ENCODE measurements at places on chromosomes 16 and 17.

- no peak for DNase-seq
These were observed 16.6 kb upstream of the ZNF469 start for GRCh38 chr16:88366032-88366703.

- no peak for DNase-seq
These were observed 10.2 kb downstream of the RSAD1 start for GRCh38 chr17:50488880-50489279.

- DNase-seq: no peak
These were observed 1.0 kb upstream of the HEXIM2 start for GRCh38 chr17:45160447-45161287.

- no peak for DNase-seq
These were observed 68.8 kb upstream of the FBXO47 start for GRCh38 chr17:39036009-39036408.

- no peak for DNase-seq
These were observed 7.7 kb upstream of the ZG16 start for GRCh38 chr16:29770250-29770929.

DNA sequence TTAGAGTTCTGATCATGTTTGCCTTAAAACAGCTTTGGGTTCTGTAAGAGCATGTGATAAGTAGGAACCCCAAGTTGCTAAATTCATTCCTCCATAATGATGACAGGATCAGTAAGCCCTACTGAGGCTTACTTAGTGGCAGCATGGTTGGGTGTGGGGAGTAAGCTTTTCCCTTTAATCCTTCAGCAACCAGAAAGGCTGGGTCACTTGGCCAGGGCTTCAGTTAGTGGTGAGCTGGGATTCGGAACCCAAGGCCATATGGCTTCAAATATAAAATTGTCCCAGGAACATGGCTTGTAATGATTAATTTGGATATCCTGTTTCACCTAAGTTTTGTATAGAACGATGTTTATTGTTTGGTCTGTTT lies 850 bp downstream of the GINS3 start:
- no peak for DNase-seq

DNA sequence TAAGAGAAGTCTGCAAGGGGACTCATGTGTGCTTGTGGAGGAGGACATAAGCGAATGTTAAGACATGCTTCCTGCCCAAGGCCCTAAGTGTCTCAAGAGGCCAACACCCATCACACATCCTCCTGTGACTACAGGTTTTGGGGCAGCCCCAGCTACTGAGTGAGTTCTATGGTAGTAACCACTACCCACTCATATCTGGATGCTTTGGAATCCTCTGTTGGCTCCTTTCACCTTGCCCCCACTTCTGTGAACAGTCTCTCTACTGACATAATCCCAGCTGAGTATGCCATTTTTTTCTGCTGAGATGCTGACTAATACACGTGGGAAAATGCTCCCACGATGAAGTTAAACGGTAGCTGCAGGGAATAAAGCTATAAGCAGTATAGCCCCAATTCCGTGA lies 153.5 kb downstream of the VPS53 start:
- peak; percentile 75 for DNase-seq

DNA sequence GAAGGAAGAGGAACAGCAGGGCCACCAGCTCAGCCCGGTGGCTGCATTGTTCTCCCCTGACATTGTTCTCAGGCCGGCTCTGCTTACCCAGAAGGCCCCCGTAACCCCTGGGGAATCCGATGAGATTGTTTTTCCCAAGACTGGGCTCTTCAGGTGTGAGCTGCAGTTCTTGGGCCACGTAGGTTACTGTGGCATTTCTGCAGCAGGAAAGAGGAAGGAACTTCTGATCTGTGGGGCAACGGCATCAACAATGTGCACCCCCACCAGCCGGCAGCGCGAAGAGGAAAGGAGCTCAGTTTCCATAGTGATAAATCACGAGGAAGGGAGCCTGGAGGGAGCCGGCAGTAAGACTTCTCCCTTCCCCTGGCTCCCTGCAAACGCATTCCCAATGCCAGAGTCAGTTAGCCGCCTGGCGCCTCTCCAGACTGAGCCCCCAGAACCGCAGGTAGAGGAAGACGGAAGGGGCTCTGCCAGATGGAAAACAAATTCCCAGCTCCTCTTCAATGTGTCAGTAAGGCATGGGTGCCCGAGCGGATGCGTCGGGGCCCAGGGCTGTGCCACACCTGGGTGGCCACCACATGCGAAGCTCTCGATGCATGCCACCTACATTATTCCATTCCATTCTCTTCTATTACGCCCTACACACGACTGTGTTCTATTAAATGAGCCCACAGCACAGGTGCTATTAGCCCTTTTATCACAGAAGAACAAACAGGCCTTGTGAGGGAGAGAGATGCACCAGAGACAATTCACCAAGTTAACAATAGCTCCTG lies 21.5 kb upstream of the PECAM1 start:
- DNase-seq: no peak

- DNase-seq: peak; percentile 43
These were observed 3.5 kb upstream of the ARMC5 start for GRCh38 chr16:31455601-31456314.

DNA sequence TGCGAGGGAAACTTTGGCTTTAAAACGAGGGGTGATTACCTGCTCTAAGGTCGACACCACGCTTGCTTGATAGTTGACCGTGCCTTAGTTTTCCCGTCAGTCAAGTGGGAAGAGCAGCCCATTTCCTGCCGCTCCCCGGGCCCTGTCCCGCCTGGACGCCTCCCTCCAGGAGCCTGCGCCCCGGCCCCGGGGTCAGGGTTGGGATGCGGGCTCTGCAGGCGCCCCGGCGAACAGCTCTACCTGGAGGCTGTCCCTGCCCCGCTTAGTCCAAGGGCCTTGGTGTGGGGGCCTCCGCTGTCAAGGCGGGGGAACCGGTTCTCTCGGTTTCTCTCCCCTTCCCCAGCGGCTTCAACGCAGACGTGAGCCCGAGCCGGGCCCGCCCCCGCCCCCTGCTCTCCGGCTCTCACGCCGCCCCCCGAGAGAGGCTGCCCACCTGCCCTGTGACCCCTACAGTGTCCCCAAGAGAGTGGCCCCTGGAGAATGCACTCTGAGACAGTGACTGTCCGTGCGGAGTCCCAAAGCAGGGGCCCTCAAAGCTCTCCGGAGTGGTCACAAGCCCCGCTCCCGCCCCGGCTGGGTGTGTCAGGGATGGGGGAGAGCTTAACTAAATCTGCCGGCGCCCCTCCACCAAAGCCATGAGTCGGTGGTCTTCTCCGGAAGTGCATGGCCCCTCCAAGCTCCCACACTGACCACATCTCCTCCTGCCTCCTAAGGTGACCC lies 117.4 kb upstream of the SMURF2 start:
- DNase-seq: no peak

GRCh38 chr16:55901566-55902217 lies 26.5 kb upstream of the CES5A start:
- no peak for DNase-seq

DNA sequence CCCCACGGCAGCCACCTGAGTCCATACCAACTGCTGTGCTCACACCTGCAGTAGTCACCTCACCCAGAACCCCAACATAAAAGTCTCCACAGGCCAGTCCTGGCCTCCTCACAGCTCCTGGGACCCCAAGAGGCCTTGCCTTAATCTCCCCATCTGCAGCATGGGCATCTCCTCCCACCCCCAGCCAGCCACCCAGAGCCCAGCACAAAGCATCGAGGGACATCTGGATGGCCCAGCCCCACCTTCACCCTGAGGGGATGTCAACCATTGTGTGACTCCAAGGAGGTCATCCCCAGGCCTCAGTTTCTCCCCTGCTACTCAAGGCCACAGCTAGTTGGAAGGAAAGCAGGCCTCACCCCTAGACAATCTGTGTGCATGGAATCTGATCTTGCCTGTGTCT lies 1775.3 kb downstream of the TP53TG3F start:
- DNase-seq: no peak

DNA sequence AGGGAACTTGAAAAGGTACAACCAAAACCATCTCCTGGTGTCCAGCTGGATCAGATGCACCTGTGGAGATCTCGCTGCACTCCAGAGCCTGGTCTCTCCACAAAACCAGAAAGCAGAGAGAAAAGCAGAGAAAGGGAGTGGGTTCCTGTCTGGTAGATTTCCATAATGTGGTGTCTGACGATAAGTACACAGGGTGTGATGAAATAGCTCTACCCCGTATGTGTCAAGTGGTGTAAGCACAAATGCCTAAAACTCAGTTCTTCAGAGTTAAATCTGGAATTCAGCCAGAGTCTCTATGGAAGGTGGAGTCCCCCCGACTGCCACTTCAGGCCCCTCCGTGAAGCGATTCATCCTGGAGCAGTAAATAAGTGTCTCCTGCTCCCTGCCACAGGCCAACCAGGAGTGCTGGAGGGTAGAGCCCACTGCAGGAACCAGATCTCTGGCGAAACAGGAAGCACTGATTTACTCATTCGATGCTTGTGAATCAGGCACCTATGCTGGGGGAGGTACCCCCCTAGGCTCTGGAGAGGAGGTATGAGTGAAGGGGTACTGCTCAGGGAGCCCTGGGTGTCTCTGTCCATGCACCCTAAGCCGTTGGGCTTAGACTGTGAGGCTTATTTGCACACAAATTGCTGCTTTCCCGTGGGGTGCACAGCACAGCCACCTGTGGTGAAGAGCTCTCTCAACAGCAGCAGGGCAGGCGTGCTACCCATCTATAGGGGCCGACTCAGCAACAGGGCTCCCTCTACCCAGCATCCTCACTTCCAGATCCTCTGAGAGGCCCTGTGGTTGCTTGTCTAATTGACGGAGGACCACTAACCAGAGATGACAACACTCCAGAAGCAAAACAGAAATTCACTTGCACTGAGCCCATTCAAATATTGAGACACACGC lies 97.1 kb upstream of the MYOCD start:
- DNase-seq: no peak
